Omental fat pad (tissue), 4 donors: ENCODE measurements at places on chromosomes 11 and 22. TPM values are rescaled to one million over a fixed set of nuclear protein-coding genes. Genes with fewer than 3 reads are reported as not detected.

DNA sequence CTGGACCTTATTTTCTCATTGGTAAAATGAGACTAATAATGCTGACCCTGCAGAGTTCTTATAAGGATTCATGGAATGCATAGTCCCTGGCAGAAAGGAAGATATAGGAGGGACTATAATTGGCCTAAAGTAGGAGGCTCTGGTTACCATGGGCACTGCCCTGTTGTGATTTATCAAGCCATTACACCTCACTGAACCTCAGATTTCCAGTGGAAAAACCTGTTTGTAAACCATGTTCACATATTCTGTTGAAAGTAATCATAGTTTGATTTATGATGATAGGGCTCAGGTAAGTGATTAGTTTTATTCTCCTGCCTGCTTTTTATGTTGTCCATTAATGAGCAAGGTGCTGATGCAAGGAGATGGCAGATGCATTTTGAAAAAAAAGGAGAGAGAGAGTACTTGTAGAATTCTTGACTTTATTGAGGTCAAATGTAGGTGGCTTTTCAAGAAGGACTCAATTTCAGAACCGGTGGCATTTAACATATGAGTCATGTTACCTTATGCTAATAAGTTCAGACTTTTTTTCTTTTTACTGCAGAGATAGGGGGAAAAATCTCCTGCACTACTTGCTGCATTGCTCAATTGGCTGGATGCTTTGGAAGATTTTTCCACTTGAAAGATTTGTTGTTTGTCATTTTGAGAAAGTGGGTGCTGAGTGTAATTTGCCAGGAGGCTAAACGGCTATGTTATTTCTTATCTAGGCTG, 14.6 kb downstream of the NF2 start:
- DNase-seq = no peak

GRCh38 chr22:39933741-39934140, 26.5 kb upstream of the TMA7B start:
- DNase-seq = no peak

- DNase-seq = no peak
These were observed 22.2 kb downstream of the LARGE1 start for GRCh38 chr22:33898121-33898520.

GRCh38 chr11:113313601-113314000, 782 bp upstream of the TTC12 start:
- DNase-seq = no peak

Gene AIFM3
- total RNA-seq = 1.0 TPM

Gene ELF5
- not detected for total RNA-seq

Gene SCUBE2
- 50.6 TPM for total RNA-seq

Gene APOA1
- not detected for total RNA-seq

GRCh38 chr22:29456211-29456671, 17.9 kb downstream of the RFPL1 start:
- no peak for DNase-seq

GRCh38 chr22:46362203-46362933, 26.9 kb downstream of the TRMU start:
- DNase-seq = no peak

Gene ATL3
- 100 TPM for total RNA-seq

- no peak for DNase-seq
These were observed 1269.2 kb downstream of the LRRC4C start for GRCh38 chr11:40190294-40190693.

- no peak for DNase-seq
These were observed 10.7 kb downstream of the DSCAML1 start for GRCh38 chr11:117786135-117786870.

DNA sequence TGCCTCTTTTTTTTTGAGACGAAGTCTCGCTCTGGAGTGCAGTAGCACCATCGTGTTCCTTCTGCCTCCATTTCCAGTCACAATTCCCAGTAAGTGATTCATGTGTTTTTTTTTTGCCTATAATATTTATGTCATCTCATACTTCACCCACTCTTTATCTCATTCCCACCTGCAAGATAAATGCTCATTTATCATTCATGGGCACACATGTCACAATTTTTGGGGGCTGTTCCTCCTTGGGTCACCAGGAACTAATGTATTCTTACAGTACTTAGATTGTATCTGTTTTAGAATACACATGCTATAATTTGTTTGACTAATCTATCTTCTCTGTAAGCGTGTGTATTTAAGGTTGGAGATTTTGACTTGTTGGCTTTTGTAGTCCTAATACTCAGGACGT, 222.7 kb downstream of the SWAP70 start:
- DNase-seq = no peak

DNA sequence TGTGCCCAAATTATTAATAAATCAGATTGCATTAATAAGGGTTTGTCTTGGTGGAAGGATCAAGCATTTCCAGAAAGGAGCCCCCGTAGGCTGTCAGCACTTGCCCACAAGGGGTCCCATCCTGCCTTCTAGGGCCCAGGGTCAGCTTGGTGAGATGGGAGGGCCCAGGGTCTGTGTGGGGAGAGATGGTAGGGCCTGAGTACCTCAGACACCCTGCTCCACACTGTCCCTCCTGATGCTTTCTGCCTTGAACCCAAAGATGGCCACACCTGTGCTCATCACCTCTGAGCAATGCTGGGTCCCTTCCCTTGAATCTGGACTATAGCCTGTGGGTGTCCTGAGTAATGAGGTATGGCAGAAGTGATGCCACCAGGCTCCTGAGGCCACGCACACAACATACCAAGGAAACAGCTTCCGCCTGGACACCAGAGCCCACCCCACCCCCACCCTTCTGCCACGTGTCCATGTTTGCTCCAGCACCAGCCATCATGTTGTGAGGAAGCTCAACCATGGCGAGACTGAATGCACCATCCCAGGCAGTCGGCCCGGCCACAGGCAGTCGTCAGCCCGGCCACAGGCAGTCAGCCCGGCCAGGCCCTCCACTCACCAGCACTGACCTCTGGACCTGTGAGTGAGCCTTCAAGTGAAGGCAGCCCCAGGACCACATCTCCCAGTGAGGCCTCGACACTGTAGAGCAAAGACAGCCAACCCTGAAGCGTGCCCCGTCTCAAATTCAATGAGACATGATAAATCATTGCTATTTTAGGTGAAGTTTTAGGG, 6.8 kb downstream of the BET1L start:
- no peak for DNase-seq

- DNase-seq = no peak
These were observed 118.5 kb upstream of the ARHGAP20 start for GRCh38 chr11:110830747-110831146.

GRCh38 chr22:47842119-47842518, 1079.7 kb downstream of the TBC1D22A start:
- no peak for DNase-seq

- no peak for DNase-seq
These were observed at the start of gene C11orf68 for GRCh38 chr11:65918211-65919140. TSS of gene C11orf68 (minus strand) at chr11:65919062. CDS start at chr11:65919031, 31 bp downstream.

Gene MRGPRX3
- total RNA-seq = not detected

Gene MUC5AC
- total RNA-seq = not detected

Gene SNX32
- 0.93 TPM for total RNA-seq
